ENCODE measurements at places on chromosomes 11 and 22.

DNA sequence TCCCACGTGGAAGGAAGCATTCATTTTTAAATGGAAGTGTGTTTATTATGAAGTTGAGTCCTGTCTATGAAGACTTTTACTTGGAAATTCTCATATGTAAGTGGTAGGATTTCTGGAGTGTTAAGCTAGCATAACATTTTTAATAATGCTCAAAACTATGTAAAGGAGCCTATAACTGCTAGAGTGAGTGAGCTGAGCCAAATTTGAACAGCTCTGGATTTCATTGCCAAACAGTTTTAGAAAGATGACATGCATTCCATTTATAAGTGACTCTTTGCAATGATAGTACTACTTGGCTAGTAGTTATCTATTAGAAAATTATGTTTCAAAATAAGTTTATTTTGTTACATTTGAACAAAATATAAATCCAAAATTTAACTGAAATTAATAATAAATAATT is 721.2 kb downstream of the LUZP2 start:
- H3K36me3 ChIP-seq, result no peaks in the 10 kb centered on the region
- DNase-seq, result no peak
- no peaks in the 10 kb centered on the region for H3K4me1 ChIP-seq
- H3K27ac ChIP-seq, result no peak overlapping the region

- no peaks in the 10 kb centered on the region for H3K4me1 ChIP-seq
- H3K4me3 ChIP-seq, result no peak overlapping the region
- H3K27ac ChIP-seq, result no peak overlapping the region
- no peak for DNase-seq
- H3K27me3 ChIP-seq, result no peaks in the 10 kb centered on the region
Measured at GRCh38 chr11:88308576-88308975, 29.0 kb downstream of the CTSC start.

DNA sequence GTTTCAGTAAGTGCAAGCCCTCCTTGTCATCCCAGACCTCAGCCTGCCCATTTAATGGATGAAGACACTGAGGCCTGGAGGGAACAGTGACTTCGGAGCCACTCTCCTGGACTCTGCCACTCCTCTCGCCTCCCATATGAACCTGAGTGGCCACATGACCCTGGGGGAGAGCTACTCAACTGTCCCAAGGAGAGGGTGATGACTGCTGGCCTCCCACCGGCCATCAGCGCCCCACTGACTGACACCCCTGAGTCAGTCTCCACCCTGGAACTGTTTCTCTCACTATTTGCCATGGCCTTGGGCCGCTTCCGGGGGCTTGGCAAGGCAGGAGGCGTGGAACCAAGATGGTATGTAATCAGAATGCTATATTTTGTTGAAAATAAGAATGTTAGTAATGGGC is 17.1 kb downstream of the LRP5 start:
- DNase-seq, result no peak
- H3K36me3 ChIP-seq, result no peaks in the 10 kb centered on the region
- H3K27me3 ChIP-seq, result no peaks in the 10 kb centered on the region
- H3K4me3 ChIP-seq, result no peak overlapping the region
- no peak overlapping the region for H3K27ac ChIP-seq

GRCh38 chr11:79100093-79100910 is 340.5 kb downstream of the TENM4 start:
- H3K27ac ChIP-seq, result no peak overlapping the region
- DNase-seq, result peak; percentile 42
- no peaks in the 10 kb centered on the region for H3K4me1 ChIP-seq
- H3K27me3 ChIP-seq, result peaks cover 9% of the 10 kb centered on the region
- no peak overlapping the region for H3K4me3 ChIP-seq

GRCh38 chr11:294780-295179 is 4.5 kb downstream of the IFITM5 start:
- no peak overlapping the region for H3K27ac ChIP-seq
- H3K4me3 ChIP-seq, result no peak overlapping the region
- peaks cover under 1% of the 10 kb centered on the region for H3K27me3 ChIP-seq
- no peak for DNase-seq
- H3K36me3 ChIP-seq, result peaks cover 32% of the 10 kb centered on the region
- peaks cover 23% of the 10 kb centered on the region for H3K4me1 ChIP-seq

- no peaks in the 10 kb centered on the region for H3K36me3 ChIP-seq
- no peak for DNase-seq
- H3K27ac ChIP-seq, result no peak overlapping the region
- no peak overlapping the region for H3K4me3 ChIP-seq
- no peaks in the 10 kb centered on the region for H3K4me1 ChIP-seq
- peaks cover 30% of the 10 kb centered on the region for H3K27me3 ChIP-seq
Measured at GRCh38 chr11:12433571-12434324, 56.4 kb downstream of the PARVA start.

DNA sequence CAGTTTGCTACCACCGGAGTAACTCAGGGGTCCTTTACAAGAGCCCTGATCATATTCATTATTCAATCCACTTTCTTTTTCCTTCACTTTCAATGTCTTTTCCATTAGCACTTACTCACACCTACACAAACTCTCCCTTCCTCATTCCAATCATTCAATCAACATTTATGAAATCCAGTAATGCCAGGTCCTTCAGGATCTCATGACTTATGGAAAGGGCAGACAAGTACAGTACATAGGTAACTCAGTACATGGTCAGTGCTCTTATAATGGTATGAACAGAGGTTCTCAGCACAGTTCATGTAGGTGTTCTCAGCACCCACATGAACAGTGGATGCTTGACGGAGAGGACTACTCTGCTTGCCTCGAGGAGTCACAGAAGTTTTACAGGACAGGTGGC is 106.6 kb downstream of the USP35 start:
- no peaks in the 10 kb centered on the region for H3K27me3 ChIP-seq
- H3K4me1 ChIP-seq, result peaks cover 94% of the 10 kb centered on the region
- peaks cover 16% of the 10 kb centered on the region for H3K36me3 ChIP-seq

- no peak overlapping the region for H3K4me3 ChIP-seq
- DNase-seq, result no peak
- no peaks in the 10 kb centered on the region for H3K36me3 ChIP-seq
- no peaks in the 10 kb centered on the region for H3K27me3 ChIP-seq
- no peaks in the 10 kb centered on the region for H3K4me1 ChIP-seq
Measured at GRCh38 chr11:26930518-26931247, 63.2 kb upstream of the FIBIN start.

DNA sequence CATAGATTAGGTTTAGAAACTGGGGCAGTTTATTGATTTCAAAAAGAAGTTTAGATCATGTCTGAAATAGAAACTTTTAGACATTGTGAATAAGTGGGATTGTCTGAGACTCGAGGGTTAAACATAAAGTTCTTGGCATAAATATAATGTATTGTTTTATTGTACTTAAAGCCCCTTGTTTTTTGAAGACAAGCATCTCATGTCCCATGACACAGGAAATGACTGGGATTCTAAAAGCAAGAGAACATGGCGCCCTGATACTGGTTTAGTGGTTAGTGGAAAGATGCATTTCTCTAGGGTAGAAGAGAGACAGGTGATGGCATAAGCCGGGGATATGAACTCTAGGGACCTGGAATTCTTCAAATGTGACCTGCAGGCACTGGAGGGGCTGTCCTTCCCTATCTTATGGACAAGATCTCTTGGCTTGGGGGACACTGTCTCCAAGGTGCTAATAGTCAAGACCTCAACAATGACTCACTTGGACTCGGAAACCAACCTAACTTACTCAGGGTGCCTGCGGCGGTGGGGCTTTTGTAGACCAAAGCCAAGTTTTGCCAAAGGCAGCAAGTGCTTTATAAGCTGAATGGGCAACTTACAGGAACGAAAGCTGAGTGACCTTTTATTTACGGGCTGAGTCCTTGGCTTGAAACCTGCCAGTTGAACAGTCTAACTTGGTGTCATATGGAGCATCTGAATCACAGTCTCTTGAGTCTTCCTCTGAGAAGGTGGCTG is 48.2 kb downstream of the UBASH3B start:
- peaks cover 25% of the 10 kb centered on the region for H3K4me1 ChIP-seq
- peaks cover 22% of the 10 kb centered on the region for H3K36me3 ChIP-seq
- no peak for DNase-seq
- no peaks in the 10 kb centered on the region for H3K27me3 ChIP-seq

DNA sequence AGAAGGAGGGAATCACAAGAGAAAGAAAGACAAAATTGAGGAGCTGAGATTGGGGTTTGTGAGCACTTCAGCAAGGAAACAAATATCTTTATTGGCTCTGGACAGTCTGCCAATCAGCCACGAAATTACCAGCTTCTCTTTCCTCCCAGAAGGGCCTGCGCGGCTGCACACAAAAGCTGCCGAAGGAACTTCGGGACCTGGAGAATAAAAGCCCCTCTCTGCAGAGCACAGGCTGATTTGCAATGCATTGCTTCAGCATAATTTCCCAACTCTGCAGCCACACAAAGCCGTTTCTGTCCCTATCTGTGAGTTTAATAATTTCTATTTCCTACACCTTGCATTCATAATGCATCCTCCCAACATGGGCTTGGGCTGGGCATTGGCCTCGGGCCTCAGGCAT is 522.6 kb downstream of the BUD13 start:
- H3K4me1 ChIP-seq, result no peaks in the 10 kb centered on the region
- H3K27me3 ChIP-seq, result peaks cover 8% of the 10 kb centered on the region
- H3K27ac ChIP-seq, result no peak overlapping the region
- H3K36me3 ChIP-seq, result no peaks in the 10 kb centered on the region

DNA sequence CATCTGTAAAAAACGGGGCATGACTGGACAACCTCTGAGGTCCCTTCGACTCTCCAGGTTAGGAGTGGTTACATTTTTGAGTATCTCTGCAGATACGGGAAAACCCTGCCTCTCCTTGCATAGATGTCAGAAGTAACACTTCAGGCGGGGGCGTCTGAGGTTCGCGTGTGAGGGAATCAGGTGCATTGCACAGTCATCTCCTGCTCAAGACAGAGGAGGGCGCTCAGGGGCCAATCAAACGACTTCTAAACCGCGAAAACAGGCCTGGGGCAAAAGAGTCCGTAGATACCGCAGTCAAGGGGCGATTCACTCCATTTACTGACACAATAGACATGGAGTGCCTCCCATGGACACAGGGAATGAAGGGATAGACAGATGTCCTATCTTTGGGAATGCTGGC is 31.7 kb downstream of the KIRREL3 start:
- no peaks in the 10 kb centered on the region for H3K36me3 ChIP-seq
- DNase-seq, result no peak
- peaks cover 36% of the 10 kb centered on the region for H3K27me3 ChIP-seq
- H3K4me3 ChIP-seq, result no peak overlapping the region
- H3K4me1 ChIP-seq, result no peaks in the 10 kb centered on the region
- no peak overlapping the region for H3K27ac ChIP-seq

- DNase-seq, result peak; percentile 90
- H3K4me1 ChIP-seq, result peaks cover 74% of the 10 kb centered on the region
- peaks cover 18% of the 10 kb centered on the region for H3K36me3 ChIP-seq
- no peaks in the 10 kb centered on the region for H3K27me3 ChIP-seq
Measured at GRCh38 chr11:78416285-78417174, 1.1 kb downstream of the GAB2 start.

DNA sequence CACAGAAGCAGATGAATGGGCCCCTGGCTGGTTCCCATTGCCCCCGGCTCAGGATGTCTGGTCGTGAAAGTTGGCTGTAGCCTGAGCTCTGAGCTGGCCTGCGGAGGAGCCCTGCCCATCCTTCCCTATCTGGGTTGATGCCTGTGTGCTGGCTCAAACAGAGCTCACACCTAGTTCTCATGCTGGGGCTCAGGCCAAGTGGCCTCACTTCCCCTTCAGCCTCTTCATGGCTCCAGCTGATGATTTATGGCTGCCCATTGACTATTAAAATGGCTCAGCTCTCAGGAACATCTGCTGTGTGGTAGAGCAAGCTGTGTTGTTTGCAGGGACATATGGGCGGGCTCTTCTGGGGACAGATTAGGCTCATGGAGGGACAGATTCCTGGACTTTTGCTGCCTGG is 64.7 kb downstream of the ADAMTS15 start:
- no peak overlapping the region for H3K27ac ChIP-seq
- no peaks in the 10 kb centered on the region for H3K36me3 ChIP-seq
- H3K4me1 ChIP-seq, result no peaks in the 10 kb centered on the region
- DNase-seq, result no peak
- peaks cover 2% of the 10 kb centered on the region for H3K27me3 ChIP-seq

DNA sequence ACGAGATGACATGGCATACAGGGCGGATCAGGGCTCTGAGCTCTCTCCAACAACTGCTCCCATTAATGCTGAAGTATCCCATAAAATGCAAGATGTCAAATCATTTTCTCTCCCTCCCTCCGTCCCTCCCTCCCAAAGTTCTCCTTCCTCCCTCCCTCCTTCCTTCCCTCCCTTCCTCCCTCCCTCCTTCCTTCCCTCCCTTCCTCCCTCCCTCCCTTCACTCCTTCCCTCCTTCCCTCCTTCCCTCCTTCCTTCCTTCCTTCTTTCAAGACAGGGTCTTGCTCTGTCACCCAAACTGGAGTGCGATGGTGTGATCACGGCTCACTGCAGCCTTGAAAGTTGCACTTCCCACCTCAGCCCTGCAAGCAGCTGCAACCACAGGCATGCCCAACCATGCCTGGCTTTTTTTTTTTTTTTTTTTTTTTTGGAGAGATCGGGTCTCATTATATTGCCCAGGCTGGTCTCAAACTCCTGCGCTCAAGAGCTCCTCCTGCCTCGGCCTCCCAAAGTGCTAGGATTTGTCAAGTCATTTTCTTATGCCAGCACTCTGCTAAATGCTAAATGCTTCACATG is 38.2 kb downstream of the TXN2 start:
- DNase-seq, result peak; percentile 49
- no peak overlapping the region for H3K27ac ChIP-seq
- no peak overlapping the region for H3K4me3 ChIP-seq
- H3K36me3 ChIP-seq, result no peaks in the 10 kb centered on the region
- no peaks in the 10 kb centered on the region for H3K4me1 ChIP-seq

DNA sequence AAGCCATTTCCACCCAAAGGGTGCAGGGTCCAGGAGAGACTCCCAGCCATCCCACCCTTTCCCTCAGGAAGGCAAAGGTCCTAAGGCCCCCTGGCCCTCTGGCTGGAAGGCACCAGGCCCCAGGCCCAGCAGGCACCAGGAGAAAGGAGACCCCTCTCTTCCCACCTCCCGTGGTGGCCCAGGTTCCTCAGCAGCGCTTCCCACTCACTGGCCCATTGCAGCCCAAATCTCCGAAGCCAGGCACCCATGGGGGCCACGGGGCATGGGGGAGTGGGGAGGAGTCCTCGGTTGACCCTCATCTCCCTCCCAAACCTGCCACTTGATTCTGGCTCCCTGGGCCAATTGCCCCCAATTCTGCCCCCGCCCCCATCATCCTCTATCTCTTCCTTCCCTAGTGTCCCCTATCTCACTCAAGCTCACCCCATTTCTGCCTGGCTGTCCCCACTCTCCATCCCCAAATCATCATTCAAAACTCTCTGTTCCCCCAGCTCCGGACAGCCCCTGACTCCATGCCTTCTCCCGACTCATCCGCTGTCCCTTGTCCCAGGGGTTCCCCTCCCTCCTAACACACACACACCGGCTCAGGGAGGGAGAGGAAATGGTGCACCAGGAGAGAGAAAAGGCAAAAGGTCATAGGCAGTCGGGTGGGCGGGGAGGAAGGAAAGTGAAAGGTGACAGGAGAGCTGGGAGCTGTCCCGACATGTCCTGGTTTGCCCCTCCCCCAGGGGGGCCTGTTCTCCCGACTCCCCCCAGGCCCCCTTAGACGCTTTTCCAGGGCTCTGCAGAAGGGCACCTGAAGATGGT is 1.2 kb downstream of the LIF start:
- no peaks in the 10 kb centered on the region for H3K27me3 ChIP-seq
- peaks cover 2% of the 10 kb centered on the region for H3K36me3 ChIP-seq
- peak overlapping the region; percentile 46 for H3K27ac ChIP-seq
- peak; percentile 43 for DNase-seq

- no peak overlapping the region for H3K27ac ChIP-seq
- no peaks in the 10 kb centered on the region for H3K27me3 ChIP-seq
- peaks cover 5% of the 10 kb centered on the region for H3K4me1 ChIP-seq
- H3K4me3 ChIP-seq, result no peak overlapping the region
Measured at GRCh38 chr22:50444663-50445062, 30.2 kb downstream of the SBF1 start.

Data from DND-41 (cell line).